Stimulated activated CD4-positive, alpha-beta T cell treated with anti-CD3 and anti-CD28 coated beads, TNF-alpha, amount 100 ng/mL, for 4 hours (primary cell): ENCODE measurements at places on chromosomes 1 and 21.

DNA sequence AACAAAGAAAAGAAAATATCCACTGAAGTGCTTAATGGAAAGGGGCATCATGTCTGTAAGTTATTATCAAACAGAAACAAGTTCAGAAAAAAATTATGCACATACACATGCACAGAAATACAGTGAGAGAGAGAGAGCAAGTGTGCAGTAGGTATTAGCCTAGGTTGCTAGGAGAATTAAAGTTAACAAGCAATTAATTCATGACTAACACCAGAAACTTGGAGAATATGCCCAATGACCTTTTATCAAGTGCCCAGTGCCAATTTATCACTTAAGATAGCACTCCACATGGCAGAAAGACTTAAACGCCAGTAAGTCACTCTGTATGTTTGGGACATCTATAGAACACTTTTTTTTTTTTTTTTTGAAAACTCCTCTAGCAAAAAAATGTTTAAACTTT, 56.2 kb upstream of the SLC16A1 start:
- DNase-seq: no peak

DNA sequence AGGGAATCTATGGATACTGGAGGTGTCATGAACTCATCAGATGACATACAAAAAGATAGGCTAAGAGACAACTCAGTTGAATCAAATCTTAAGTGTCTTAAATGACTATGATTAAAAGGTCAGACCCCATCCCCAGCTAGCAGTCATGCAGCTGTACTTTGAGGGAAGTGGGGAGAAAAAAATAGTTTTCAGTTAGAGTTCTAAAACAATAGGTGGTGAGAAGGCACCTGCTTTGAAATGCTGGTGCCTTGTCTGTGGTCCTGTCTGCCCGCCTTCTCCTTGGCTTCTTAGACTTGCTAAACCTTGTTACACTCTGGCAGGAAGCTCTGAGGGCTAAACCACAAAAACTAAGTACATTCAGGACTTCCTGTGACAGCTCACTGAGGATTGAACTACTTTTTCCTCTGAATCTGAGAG, 15.3 kb downstream of the CD2 start:
- DNase-seq: peak; percentile 66

DNA sequence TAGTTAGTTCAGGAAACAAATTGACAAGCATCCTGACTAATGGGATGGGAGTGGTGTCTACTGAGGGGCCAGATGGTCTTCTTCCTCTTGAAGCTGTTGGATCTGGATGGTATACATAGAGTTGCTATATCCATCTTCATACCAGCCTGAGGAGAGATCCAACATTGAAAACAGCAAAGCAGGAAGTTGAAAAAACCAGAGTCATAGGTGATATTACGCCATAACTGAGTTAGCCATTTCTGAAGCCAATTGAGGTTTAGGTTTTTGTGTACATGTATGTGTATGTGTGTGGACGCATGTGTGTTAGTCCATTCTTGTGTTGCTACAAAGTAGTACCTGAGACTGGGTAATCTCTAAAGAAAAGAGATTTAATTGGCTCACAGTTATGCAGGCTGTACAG, 2.3 kb upstream of the TSPAN2 start:
- no peak for DNase-seq

- DNase-seq: no peak
These were observed 62.1 kb upstream of the CD55 start for GRCh38 chr1:207259391-207259790.

DNA sequence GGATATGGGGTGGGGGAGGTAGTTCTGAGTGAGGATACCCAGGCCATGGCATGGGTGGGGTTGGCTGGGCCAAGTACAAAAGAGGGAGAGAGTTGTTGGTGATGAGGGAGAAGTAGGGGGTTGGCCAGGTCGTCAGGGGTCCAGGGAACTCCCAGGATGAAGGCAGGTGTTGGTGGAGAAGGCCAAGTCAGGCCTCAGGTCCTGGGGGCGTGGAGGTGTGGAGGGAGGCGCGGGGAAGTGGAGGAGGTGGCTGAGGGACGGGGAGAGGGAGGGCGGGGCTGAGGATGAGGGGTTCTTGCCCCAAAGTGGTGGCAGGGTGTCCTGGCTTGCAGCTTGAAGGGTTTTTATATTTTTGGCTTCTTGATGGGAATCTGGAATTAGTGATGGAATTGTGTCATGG, 61.1 kb downstream of the FOXO6 start:
- DNase-seq: no peak

DNA sequence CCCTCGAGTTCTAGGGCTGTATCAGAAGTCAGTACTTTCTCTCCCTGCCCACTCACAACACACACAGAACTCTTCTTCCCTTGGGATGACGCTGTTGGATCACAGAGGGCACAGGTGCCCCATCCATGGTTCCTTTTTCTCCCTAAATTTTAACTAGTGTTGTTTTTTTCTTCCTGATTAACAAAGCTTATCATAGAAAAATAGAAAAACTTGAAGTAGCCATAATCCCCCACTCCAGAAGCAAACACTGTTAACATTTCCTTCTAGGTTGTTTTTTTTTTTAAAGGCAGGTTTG, 27.5 kb downstream of the NAV1 start:
- no peak for DNase-seq
